GF-D8 (cell line): ENCODE measurements at places on chromosomes 1 and 21.

DNA sequence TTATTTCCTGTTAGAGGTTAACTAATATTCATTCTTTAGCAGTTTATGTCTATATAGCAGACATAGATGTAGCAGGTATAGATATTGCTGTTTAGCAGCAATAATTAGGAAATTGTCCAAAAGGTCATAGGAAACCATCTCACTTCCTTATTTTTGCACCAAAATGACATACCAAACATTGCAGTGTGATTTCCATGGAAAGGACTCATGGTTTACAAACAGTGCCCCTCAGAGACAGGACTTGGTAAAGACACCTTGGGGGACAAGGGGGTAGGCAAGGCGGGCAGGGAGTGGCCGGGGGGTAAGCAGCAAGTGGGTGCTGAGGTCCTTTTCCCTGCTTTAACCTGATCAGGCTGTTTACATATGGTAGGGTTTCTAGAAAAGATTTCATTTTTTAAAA, 30.5 kb downstream of the BATF3 start:
- peak; percentile 48 for DNase-seq

DNA sequence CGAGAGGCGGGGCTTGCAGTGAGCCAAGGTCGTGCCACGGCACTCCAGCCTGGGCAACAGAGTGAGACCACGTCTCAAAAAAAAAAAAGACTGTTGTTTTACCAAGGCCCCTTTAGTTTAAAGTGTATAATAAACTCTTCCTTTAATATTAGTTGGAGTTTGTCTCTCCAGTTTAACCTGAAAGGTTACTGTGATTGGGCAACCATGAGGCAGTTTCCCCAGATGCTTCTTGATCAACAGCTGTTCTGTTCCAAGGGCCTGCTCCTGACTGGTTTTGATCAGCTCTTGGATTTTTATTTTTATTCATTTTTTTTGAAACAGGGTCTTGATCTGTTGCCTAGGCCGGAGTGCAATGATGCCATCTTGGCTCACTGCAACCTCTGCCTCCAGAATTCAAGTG, 18.1 kb upstream of the C2CD2 start:
- DNase-seq = no peak

GRCh38 chr1:203170625-203171330, 4.8 kb downstream of the MYBPH start:
- DNase-seq = no peak

DNA sequence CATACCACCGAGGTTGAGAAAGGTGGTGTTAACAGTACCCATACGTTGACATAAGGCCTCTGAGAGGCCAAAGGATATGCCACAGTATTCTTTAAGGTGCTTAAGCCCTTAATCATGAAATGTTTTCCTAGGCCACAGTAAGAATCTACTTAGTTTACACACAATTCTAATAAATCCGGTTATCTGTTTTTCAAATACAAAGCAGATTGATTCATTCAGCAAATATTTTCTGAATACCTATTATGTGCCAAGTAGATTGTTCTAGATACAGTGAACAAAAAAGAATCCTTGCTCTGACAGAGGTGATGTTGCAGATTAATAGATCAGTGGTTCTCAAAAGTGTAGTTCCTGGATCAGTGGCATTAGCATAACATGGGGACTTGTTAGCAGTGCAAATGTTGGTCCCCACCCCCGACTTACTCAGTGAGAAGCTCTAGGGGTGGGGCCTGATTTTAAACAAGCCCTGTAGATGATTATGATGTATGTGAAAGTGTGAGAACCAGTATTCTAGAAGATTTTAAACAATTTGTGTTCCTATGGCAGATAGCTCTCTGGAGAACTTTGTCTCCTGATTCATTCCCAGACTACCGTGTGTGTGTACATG, 61.6 kb downstream of the NFIA start:
- no peak for DNase-seq

DNA sequence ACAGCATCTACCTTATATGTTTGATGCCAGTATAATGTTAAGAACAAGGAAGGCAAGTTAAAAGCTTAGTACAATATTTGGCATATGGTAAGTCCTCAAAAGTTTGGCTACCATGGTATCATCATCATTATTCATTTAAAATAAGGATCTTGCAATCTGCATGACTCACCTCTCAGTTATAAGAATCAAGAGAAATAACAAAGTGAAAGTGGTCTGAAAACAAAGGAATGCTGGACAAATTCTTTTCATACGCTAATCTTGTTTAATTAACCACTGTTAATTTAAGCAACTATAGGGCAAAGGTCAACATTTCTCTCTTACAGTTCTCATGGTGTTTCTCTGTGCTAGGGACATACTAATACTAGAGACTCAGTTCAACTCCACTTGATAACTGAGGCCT, 13.0 kb upstream of the CLDN19 start:
- DNase-seq = no peak

GRCh38 chr1:30933874-30934252, 25.3 kb upstream of the SDC3 start:
- no peak for DNase-seq
